ENCODE measurements at places on chromosomes 4 and X. TPM values are rescaled to one million over a fixed set of nuclear protein-coding genes. Genes with fewer than 3 reads are reported as not detected.

DNA sequence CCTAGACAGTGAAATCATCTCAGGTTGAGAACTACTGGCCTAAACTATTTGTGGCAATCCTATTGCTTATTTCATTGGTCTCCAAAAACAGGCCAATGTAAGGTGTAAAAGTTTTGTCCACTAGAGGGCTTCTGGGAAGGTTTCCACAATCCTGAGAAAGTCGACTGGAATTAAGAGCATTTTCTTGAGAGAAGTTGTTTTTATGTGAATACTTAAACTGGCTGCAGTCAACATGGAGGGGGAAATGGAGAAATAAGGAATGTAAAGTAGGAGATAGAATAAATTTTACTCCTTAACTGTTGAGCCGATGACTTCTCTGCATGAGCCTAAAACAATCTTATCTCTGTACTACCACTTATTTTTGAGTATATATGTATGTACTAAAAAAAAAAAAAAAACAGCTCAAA lies 11.0 kb upstream of the EIF4E start:
- peak; percentile 66 for DNase-seq

GRCh38 chrX:149114874-149115273 lies 390.2 kb downstream of the IDS start:
- DNase-seq: no peak

DNA sequence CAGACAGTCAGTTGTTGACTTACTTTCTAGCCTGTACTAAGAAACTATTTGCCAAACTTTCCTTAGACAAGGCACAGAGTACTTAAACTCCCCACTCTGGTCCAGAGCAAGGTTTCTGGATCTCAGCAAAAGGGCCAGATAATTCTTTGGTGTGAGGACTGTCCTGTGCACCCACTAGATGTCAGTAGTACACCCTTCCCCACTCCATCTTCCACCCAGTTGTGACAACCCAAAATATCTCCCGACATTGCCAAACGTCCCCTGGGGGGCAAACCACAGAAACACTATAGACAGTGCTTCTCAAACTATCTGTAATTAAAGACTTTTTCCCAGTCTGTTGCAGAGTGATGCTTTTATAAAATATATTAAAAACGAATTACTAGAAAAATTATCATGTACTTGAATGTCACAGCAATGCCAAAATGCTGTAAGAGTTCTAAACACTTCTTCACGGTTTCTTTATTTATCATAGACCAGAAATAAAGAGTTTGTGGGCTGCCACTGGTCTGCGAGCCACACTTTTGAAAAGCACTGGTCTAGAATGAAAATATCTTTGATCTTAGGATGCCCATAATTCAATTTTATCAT lies 203.5 kb downstream of the PRDM5 start:
- no peak for DNase-seq

GRCh38 chrX:21781525-21781924 lies 23.6 kb upstream of the SMPX start:
- DNase-seq: no peak

DNA sequence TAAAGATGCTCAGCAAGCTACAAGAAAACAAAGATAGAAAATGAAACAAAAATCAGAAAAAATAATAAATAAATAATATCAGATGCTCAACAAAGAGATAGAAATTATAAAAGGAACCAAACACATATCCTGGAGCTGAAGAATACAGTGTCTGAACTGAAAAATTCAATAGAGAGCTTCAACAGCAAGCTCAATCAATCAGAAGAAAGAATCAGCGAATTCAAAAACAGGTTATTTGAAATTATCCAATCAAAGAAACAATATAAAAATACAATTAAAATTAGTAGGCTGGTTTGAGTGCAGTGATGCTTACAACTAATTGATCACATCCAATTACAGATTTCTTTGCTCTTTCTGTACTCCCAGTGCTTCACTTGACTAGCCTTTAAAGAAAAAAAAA lies 40.8 kb upstream of the FOXR2 start:
- DNase-seq: no peak

DNA sequence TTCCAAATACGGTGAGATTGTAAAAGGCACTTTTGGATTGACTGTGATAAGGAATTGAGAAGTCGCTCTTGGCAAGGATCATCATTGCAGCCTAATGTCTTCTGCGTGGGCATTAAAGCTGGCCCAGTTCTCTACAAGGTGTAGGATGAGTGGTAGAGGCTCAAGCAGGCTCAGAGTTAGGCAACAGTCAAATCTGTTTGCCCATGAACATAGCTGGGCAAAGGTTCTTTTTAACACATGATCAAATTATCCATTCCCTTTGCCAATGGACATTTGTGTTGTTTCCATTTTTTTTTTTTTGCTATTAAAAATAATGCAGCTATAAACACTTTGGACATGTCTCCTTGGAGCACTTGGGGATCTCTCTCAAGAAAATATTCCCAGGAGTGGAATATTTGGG lies 229.1 kb upstream of the FAT1 start:
- no peak for DNase-seq

DNA sequence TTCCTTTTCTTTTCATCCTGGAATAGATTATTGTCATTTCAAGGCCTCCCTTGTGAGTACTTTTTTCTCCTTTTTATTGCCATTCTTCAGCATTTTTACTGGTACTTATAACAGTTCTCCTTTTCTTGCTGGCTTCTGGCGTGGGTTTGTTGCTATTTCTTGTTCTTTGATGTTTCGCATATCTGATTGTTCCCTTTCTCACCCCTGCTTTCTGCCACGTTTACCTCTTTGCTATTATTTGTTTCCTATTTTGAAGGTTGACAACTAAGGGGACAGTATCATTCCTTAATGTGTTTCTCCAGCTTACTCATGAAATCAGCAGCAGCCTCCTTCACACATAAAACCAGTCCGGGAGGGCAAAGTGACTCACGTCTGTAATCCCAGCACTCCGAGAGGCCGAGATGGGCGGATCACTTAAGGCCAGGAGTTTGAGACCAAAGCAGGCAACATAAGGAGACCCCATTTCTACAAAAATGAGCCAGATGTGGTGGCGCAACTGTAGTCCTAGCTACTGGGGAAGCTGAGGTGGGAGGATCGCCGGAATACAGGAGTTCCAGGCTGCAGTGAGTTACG lies 72.6 kb downstream of the DMD start:
- no peak for DNase-seq

GRCh38 chr4:7325541-7325940 lies 109.2 kb downstream of the PSAPL1 start:
- no peak for DNase-seq

DNA sequence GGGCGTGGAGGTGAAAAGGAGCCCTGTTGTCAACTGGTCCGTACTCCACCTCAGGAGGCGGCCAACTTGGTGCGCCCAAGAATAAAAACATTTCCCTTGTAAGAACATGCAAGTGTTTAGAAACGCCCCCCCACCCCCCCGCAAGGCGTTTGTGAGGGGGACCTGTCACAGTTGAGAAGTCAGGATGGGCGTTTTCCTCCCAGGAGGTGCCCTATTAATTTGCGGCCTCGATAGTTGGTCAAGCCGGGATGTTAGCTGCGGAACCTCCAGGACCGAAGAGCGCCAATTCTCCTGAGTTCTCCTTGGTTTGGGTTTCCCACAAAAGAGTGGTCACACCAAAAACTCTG lies 651 bp upstream of the SAP30 start:
- DNase-seq: peak; percentile 96

- no peak for DNase-seq
Measured at GRCh38 chr4:71814433-71814832, 30.6 kb upstream of the GC start.

- DNase-seq: no peak
Measured at GRCh38 chr4:114782415-114783214, 184.0 kb downstream of the UGT8 start.

GRCh38 chrX:110786486-110786885 lies 9.1 kb downstream of the CHRDL1 start:
- DNase-seq: no peak

DNA sequence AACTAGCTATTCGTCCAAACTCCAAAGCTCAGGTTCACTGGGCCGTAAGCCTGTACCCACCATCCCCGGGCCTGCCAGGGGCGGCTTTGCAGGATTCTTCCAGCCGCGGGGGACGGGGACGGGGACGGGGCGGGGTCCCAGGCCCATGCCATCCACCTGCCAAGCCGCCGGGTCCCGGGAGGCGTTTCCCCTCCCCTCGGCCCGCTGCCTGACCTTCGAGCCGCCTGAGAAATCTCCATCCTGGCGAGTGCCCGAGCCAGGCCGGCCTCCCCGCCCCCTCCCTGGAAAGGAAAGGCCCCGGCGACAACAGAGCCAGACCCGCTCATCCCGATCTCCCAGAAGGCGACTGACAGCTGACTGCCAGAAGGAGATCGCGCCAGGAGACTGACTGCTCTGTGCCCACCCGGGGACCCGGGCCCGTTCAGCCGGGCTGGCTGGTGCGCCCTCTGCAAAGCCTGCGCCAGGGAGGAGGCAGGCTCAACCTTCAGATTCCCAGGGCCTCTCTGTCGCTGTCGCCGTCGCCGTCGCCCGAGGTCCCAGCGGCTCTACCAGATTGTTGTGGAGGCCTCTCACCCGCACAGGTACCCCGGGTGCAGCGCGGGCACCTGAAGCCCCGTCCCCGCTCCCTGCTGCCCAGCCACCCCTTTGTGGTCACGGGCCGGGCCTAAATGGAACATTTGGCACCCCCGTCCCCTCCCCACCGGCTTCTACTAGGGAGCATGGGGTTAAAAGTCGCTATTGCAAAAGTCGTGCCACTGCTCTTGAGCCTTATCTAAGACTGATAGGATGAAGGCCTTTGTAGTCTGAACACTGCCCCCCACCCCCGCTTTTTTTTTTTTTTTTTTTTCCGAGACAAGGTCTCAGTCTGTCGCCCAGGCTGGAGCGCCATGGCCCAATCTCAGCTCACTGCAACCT lies at the start of gene RGN:
Gene RGN (plus strand): TSS at position 315 of the 915 bp plus-strand sequence. CDS start 2,702 bp downstream, outside the sequence.
- DNase-seq: no peak

GRCh38 chr4:96170198-96170597 lies 330.3 kb downstream of the PDHA2 start:
- DNase-seq: no peak

DNA sequence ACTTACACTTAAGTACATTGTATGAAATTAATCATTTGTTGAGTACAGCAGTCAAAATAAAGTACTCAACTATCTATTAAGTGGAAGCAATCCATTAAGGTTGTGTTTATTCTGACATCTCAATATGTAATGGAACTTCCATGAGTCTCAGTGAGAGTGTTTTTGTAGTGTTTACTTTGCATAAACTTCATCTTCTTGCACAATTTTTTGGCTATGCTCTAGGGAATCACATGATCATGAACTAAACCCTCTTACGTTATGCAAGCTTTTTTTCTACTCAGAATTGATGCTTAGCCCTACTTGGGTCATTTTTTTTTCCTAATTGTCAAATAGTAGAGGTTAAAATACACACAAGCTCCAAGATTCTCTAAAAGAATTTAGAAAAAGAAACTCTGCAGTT lies 21.1 kb upstream of the PIGA start:
- no peak for DNase-seq

GRCh38 chr4:20612313-20612712 lies 87.9 kb upstream of the PACRGL start:
- no peak for DNase-seq

- DNase-seq: no peak
Measured at GRCh38 chr4:174631901-174632758, 109.8 kb upstream of the HPGD start.

DNA sequence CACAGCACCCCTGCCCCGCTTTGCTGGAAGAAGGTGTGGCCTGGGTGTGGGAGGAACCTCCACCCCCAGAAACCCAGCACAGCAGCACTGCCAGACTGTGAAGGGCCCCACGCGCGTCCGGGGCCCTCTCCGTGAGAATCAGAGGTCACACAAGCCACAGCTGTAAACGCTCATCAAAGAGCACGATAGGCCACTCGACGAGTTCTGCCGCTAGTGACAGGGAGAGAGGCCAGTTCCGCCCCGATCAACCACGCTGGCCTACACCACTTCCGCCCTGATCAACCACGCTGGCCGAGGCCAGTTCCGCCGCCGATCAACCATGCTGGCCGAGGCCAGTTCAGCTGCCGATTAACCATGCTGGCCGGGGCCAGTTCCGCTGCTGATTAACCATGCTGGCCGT lies 25.9 kb upstream of the ADRA2C start:
- no peak for DNase-seq

GRCh38 chr4:1080961-1081688 lies 32.2 kb downstream of the RNF212 start:
- no peak for DNase-seq

GRCh38 chrX:4550018-4550417 lies 836.6 kb upstream of the PRKX start:
- DNase-seq: no peak

DNA sequence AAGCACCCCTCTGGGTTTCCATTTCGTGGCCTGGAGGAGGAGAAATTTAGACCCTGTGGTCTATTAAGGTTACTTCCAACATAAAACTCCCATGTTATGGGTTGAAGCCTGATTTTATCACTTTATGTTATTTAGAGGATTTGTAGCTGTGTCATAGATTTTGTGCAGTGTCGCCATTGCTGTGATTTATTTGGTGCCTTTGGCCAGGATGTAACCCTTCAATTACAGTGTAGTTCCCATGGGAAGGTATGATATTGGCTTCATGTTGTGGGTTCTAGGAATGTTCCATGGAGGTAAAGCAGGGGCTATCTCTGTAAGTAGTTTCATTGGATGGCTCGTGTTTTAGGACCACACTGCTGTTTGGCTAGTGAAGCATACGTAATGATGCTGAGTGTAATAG lies 58.5 kb downstream of the TMEM131L start:
- DNase-seq: peak; percentile 26

- DNase-seq: no peak
Measured at GRCh38 chrX:15395789-15396188, 11.6 kb upstream of the VEGFD start.

- DNase-seq: no peak
Measured at GRCh38 chr4:3521621-3522325, 10.4 kb downstream of the LRPAP1 start.

- DNase-seq: no peak
Measured at GRCh38 chrX:129958083-129958465, 24.4 kb upstream of the BCORL1 start.

GRCh38 chr4:141473026-141473540 lies 163.3 kb upstream of the IL15 start:
- DNase-seq: no peak

DNA sequence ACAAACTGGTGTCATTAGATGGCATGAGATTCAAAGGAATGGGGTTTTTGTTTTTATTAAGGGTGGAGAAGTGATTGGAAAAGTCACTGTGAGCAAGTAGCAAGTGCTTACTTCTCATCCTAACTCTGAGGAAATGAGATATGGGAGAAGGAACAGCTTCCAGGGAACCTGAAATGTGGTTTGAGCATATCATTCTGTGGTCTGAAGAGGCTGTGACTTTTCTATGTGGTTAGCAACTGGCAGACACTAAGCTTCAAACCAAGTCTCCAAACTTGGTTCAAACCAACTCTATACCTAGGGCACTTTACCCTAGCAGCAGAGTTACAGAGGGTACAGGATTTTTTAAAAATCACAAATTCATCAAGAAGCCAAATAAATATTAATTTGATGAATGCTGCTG lies 58.2 kb downstream of the DCLK2 start:
- no peak for DNase-seq

The TLR2 gene
- 39.8 TPM for total RNA-seq

The GSX2 gene
- total RNA-seq: not detected

The COL4A6 gene
- total RNA-seq: 186 TPM

The MAGEA10 gene
- not detected for total RNA-seq

The KCTD8 gene
- 0.91 TPM for total RNA-seq

The GAGE2A gene
- total RNA-seq: not detected

The HSFX2 gene
- total RNA-seq: not detected

The SULT1E1 gene
- not detected for total RNA-seq

The GLUD2 gene
- 0.83 TPM for total RNA-seq
